Stimulated activated CD4-positive, alpha-beta T cell treated with anti-CD3 and anti-CD28 coated beads, Interleukin-1b, Interleukin-23, amount 100 ng/mL, for 1 hour (primary cell): ENCODE measurements at places on chromosomes 4 and X.

DNA sequence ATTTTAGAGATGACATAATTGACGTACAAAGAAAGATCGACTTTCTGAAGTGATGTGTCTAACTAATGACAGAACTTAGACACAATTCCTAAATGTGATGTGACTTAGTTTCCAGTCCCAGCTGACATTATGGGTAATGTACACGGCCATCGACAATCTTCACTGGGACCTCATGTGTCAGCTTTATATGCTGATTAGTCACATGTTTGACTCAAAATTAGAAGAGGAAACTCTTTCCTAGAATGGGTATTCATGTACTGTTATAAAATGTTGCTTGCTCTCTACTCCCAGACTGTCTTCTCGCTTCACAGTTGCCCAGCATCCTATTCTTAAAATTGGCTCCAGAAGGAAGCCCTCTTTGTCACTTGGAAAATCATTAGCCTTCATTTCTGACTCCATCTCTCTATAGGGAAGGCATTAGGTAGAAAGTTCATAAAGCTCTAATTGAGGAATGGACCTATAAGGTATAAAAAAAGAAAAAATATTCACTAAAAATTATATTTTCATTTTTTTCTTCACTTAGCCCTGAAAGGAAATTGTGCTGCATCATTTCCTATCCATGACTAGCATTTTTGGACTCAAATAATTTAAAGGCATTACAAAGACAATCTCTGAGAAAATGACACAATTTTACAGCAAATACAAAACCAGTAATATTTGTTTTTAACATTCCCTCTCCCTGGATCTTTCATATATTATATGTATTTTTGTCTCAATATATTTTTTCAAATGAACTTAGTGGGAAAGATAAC lies 554.6 kb downstream of the INPP4B start:
- no peak for DNase-seq

DNA sequence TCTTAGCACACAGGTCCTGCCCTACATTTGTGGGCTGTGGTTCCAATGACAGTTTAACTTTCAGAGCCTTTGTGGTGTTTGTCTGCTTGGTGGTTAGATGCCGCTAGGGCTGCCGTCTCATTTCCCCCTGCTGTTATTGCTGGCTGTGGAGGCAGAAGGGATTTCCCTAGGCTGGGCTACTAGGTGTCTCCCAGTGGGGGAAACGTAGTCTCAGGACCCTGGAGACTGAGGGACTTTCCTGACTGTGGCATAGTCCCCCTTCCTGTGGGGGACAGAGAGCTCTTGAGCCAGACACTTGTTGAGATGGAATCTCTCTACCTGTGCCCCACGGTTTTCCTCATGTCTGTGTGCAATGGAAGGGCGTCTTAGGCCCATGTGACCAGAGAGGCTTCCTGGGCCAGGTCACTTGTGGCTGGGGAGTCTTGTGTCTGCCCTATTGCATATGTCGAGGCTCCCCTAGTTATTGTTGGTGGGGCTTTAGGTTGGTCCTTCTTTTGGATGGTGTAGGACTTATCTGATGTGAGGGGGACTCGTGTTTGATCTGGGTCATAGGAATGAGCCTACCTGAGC lies 68.2 kb downstream of the ARHGAP10 start:
- no peak for DNase-seq

- DNase-seq = no peak
Measured at GRCh38 chr4:87977521-87978278, 2.2 kb downstream of the SPP1 start.

- DNase-seq = no peak
Measured at GRCh38 chr4:157840034-157840433, 332.8 kb downstream of the GASK1B start.

- no peak for DNase-seq
Measured at GRCh38 chrX:5648941-5649568, 579.6 kb downstream of the NLGN4X start.

DNA sequence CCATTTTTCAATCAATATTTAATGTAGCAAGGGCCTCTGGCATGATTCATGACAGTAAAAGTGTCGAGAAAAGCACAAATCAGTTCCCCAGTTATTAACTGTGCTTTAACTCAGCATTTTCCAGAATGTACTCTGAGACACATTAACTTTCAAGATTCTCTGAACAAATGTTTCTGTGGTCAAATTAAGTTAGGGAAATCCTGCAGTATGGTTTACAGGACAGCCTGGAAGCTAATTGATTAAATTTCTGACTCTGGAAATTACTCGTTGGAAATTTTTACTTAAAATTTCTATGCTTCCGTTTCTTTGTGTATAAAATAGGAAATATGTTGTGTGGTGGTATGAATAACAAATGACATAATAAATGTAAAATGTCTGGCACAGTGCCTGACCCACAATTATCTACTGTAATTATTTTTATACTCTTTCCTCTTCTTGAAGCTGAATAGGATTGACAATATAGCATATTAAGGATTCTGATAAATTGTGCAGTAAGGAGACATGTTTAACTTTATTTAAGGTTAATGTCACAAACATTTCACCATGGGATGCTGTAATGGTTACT lies 33.7 kb downstream of the STK32B start:
- no peak for DNase-seq

- no peak for DNase-seq
Measured at GRCh38 chr4:153452658-153453378, 13.3 kb upstream of the TMEM131L start.

DNA sequence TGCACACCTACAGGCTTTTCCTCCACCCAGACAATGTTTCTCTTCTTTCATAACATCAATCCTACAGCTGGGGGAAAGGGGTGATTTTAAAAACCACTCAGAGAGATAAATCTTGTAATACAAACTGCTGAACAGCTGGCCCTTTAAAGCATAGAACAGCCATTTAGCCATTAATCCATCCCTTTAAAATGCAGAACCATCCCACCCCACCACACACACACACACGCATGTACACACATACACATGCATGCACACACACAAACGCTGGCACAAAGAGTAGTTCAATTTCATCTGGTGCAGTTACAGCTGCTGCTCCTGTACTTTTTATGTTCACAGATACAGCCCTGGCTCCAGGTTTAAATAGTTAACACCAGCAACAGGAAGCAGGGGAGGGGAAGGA lies 426.1 kb downstream of the MID1IP1 start:
- DNase-seq = no peak

DNA sequence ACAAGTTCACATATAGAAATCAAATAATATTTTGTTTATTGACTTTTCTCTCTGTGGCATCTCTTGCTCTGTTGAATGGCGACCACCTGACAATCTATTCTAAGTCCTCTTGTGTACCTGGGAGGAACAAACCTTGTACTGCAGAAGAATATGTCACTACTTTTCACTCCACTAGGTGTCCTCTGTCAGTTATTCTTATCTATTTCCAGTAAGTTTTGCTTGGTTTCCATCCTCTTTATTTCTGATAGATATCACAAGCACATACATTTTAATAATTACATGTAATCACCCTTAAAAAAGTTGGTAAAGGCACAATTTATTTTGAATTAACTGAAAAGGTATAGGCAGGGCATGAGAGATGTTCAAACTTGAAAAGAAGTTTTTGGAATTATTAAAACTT lies 238.4 kb downstream of the SNCA start:
- DNase-seq = no peak

DNA sequence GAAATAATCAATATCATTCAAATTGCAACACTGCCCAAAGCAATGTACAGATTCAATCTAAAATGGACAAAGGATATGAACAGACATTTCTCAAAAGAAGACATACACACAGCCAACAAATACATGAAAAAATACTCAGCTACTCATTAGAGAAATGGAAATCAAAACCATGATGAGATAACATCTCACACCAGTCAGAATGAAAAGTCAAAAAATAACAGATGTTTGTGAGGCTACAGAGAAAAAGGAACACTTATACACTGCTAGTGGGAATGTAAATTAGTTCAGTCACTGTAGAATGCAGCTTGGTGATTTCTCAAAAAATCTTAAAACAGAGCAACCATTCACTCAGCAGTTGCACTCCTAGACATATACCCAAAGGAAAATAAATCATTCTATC lies 205.2 kb downstream of the DKK2 start:
- no peak for DNase-seq

GRCh38 chrX:153507484-153508178 lies 9.8 kb upstream of the ATP2B3 start:
- peak; percentile 61 for DNase-seq

DNA sequence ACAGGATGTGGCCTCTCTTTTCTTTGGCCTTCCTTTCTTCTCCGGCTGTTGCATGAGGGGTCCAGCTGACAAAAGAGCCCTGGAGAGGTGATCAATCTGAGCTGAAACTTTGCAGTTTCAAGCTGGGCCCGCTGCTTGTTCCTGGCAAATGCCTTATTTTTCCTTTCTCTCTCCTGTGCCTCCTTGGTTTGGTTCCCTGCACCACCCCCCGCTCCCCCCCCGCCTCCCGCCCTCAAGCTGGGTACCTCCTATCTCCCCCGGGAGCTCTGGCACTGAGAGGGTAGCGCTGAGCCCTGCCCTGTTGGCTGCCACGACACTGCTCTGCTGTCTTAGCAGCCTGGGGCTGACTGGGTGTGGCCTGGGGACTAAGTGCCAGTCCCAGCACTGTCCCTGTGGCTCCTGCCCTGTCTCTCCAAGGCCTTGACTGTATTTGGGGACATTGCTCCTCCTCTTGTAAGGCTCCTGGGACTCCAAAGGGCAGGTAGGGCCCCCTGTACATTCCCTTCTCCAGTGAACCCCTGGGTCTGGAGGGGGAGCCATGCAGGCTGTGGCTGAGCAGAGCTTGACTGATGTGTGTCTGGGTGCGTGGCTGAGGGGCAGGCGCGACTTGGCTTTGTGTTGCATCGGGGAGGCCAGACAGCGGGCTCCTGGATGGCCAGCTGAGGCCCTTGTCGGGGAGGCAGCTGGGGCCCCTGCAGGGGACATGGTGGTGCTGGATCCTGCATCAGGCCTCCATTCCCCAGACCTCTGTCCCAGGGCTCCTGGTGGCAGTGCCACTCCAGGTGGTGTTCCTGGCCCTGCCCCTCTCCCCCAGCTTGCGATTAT lies 1.1 kb downstream of the PLXNA3 start:
- DNase-seq = no peak

GRCh38 chr4:172411149-172411548 lies 597.9 kb downstream of the GALNTL6 start:
- DNase-seq = no peak

DNA sequence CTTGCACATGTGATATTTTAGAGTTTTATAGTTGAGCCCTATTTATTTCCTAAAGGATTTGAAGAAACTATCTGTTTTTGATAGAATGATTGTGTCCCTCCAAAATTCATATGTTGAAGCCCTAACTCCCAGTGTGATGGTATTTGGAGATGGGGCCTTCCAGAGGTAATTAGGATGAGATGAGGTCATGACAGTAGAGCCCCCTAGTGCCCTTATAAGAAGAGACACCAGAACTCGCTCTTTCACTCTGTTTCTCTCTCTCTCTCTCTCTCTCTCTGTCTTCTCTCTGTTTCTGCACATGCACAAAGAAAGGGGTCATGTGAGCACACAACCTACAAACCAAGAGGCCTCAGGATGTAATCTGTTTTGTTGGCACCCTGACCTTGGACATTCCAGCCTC lies 921.9 kb upstream of the DIAPH2 start:
- no peak for DNase-seq

DNA sequence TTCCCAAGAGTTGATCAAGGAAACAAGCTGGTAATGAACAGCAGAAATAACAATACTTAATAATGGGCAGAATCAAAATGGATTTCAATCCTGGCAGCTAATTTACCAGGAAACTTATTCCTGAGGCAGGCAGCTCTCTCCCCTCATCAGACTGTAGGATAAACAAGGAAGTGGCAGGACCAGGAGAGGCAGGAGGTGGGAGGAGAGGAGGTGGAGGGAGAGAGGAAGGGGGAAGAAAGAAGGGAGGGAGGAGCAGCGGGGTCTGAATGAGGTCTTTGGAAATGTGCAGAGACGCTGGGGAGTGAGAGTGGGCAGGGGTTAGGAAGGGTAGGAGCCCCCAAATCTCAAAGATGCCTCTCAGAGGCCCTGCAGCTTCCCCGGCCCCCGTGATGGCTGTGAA lies 231.5 kb downstream of the BCOR start:
- DNase-seq = no peak

DNA sequence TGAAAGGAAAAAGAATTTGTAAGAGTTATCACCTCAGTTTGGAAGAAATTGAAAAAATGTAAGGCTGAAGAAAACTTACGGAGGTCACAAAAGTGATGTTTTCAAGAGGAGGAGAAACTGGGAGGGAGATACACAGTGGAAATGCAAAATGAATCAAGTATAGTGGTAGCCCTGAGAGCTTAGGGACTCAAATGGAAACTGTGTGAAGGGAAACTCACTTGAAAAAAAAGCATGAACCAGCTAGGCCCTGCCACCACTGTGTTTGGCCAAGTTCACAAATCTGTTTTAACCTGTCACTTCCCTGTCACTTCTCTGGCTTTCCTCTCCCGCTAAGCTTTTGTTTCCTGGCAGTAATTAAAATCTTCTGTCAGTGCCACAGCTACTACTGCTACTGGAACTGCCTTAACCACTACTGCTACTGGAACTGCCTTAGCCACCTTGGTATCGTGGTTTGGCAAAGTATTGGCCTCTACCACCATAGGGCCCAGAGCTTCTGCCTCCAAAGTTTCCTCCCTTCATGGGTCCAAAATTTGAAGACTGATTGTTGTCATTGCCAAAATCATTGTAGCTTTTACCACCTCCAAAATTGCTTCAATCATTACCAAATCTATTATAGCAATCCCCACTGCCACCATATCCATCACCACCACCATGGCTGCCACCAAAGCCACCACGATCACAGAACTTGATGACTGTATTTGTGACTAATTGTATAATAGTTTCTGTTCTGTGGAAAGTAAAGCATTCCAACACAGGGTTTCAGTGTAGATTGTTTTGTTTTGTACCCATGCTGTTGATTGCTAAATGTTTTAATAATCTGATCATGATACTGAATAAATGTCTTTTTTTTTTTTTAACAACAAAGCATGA lies 41.5 kb downstream of the SMARCA5 start:
- DNase-seq = no peak
